ENCODE measurements at places on chromosomes 3 and 15.
A peak's percentile ranks its signal among the peaks of the same experiment; 100 is the strongest.

DNA sequence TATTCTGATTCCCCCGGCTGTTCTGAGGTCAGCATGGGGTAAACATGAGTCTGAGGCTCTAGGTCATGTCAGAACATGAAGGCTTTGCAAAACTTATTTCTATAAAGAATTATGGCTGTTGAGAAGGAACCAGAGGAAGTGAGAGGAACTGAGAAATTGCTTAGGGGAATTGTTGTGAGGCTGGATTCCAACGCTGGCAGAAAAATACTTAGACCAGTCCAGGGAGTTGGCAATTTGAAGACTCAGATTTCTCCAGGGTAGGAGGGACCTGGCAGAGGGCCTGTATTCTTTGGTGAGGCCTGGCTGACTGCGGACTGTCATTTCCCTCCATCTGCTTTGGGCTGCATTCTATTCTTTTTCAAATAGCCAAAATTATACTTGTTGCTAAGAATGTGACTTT is 155.5 kb downstream of the PLD1 start:
- no peak for DNase-seq

GRCh38 chr15:100355342-100355741 is 13.6 kb upstream of the ADAMTS17 start:
- DNase-seq: no peak

- no peak for DNase-seq
Measured at GRCh38 chr15:46543626-46544025, 908.8 kb downstream of the SQOR start.

DNA sequence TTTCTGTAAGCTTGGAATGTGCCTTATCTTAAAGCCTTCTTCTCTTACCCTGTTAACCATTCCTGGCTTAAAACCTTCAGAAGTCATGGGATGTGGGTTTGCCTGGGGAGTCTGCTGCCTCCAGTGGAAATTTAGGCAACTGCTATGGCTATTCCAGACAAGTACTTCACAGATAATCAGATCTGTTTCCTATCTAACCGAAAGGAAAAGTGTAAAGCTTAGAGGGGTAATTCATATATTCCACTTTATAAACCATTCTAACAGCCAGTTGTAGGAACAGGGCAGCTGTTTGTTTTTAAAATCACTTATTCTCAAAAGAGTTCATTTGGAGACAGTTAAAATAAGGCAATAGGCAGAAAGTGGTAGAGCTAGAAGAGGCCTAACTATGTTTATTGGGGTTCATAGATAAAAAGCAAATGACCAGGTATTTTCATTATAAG is 219.9 kb downstream of the TCF12 start:
- no peak for DNase-seq

DNA sequence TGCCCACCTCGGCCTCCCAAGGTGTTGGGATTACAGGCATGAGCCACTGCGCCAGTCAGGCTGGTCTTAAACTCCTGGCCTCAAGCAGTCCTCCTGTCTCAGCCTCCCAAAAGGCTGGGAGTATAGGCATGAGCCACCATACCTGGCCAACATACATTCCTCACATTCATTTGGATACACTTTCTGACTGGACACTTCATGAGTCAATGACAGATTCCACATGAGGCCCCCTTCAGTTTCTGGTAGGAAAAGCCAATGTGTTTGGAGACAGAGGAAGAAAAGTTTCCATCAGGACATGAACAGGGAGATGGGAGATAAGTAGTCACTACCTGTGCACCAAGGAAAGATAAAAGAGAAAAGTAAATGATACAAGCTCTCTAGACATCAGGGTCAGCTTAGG is 49.4 kb upstream of the GSK3B start:
- DNase-seq: peak; percentile 43

DNA sequence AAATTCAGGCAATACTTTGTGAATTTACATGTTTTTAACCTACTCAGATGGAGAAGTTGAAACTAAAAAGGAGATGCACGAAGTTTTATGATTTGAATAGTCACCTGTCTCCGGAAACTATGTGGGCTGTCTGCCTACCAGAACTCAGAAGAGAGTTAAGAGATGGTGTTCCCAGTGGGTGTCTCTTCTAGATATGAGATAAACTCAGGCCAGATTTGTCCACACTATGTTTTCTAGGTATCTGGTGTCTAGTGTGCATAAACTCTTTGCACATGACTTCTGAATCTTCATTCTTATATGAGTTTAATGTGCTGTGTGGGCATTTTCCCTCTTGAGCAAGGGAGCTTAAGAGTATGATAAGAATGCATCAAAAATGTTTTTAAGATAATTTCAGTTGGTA is 222.8 kb downstream of the FOXP1 start:
- no peak for DNase-seq

GRCh38 chr3:3119393-3119851 is 7.3 kb upstream of the TRNT1 start:
- no peak for DNase-seq

DNA sequence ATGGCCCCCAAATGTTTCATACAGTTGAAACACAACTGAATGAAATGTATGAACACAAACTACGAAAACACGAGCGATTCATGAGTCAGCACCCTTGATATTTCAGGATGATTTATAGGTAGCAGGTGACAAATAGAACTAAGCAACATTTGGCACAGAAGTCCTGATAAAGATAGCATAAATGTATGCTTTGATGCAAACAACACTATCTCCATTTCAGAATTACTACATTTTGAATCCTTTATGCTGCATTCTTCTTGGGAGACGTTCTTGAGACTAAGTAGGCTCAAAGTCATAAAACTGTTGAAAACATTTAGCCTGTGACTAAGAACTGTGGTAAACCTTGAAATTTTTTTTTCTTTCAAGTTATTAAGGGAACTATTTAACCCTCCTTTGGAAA is 200.3 kb upstream of the ICE2 start:
- DNase-seq: no peak

- DNase-seq: no peak
Measured at GRCh38 chr3:174466471-174467054, 392.6 kb upstream of the NAALADL2 start.

GRCh38 chr15:24878153-24878552 is 76.6 kb upstream of the SNRPN start:
- no peak for DNase-seq

DNA sequence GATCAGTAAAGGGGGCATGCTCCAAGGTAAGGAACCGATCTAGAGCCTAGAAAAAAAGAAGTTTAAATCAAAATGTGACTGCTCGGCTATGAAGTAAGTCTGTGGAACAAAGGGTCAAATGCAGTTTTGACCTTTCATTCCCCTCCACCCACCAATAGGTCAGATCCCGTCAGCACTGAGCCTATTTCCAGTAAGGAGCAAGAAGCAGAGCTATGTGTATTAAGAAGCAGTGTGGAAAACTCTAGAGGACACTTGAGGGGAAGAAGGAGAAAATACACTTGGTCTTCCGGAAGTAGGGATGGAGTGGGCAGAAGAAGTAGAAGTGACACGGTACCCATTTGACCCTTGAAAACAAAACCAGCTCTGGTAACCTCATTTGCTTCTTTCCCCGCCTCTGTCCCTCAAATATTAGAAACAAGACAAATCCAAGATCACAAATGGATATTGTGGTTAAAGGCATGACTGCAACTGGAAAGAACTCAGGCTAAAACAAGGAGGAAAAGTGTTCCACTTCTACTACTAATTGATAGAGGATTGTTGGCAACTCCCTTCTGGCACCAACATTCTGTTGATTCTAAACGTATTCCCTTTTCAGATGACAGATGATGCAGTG is 888.3 kb upstream of the NR2F2 start:
- DNase-seq: no peak

- DNase-seq: no peak
Measured at GRCh38 chr3:195916991-195917390, 8.6 kb upstream of the TNK2 start.

DNA sequence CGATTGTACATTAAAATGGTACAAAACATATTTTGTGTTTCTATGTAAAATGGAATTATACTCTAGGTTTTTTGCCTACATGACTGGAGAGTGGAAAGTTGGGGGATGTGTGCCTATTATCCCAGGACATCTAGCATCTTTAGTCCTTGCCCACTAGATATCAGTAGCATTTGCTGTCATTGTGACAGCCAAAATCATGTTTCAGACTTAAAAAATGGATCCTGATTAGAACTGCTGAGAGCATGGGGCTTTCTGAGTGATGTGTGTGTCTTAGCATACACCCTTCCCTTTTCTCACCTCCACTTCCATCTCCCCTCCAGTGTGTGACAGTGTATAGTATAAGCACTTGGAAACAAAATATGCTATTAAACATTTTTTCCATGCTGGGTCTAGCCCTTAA is 13.3 kb downstream of the ARMC8 start:
- no peak for DNase-seq

DNA sequence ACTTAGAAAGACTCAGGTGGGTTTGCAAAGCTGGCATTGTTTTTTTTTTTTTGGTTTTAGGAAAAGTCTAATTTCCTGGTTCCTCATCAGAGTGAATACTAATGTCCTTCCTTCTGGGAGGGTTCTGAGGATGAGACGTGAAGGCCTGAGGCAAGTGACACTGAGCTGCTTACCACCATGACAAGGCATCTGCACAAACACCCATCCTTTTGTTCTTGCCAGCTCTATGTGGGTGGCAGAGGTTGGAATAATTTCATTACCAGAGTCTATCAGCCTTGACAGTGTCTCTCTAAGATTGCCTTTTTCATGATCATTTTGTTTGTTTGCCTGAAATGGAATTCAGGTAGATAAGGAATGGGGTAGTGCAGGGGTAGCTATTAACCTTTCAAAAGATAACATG is 17.1 kb downstream of the RTP4 start:
- no peak for DNase-seq

- DNase-seq: no peak
Measured at GRCh38 chr3:129699199-129699598, 92.7 kb upstream of the PLXND1 start.

GRCh38 chr3:14134291-14134690 is 9.4 kb downstream of the TMEM43 start:
- DNase-seq: no peak

DNA sequence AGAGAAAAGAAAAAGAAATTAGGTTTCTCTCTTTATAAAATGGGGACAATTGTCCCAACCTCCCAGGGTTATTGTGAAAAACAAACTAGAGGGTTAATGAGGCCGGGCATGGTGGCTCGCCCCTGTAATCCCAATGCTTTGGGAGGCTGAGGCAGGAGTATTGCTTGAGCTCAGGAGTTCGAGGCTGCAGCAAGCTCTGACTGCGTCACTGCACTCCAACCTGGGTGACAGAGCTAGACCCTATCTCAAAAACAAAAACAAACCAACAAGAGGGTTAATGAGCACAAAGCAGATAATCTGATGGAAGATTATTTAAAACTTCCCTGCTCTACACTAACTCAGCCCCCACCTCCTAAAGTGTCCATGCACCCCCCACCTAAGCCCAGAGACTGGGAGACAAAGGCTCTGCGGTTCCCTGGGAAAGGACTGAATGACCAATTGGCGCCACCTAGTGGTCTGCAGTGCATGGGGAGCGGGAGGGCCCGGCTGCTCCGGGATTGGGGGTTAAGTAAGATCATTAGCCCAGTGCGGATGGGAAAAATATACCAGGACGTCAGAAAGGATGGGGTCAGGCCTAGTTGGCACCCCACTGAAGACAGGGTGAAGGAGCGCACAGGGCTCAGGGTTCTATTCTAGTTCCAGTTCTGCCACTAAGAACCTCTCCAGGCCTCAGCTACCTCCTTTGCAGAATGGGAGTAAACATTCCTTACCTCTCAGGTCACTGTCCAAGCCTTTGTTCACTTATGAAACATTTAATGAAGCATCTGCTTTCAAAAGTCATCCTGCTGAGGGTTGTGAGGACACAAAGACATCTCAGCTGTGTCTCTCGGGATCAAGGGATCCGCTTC is 15.6 kb downstream of the PIF1 start:
- peak; percentile 69 for DNase-seq

- DNase-seq: no peak
Measured at GRCh38 chr3:15932348-15933300, 134.8 kb upstream of the ANKRD28 start.

GRCh38 chr3:56001537-56001936 is 466.7 kb downstream of the ERC2 start:
- DNase-seq: no peak

DNA sequence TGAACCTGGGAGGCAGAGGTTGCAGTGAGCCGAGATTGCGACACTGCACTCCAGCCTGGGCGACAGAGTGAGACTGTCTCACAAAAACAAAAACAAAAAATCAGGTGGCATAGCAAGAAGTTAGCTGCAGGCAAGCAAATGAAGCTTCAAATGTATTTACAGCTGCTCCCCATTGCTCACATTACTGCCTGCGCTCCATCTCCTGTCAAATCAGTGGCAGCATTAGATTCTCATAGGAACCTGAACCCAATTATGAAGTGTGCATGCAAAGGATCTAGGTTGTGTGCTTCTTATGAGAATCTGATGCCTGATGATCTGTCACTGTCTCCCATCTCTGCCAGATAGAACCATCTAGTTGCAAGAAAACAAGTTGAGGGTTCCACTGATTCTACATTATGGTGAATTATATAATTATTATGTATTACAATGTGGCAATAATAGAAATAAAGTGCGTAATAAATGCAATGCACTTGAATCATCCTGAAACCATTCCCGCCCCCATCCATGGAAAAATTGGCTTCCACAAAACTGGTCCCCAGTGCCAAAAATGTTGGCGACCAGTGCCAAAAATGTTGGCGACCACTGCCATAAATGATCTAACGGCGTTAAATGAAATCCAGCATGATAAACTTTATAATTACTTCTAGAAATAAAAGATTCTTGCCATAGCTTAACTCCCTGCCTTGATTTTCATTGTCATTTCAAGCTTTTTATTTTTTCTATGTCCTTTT is 616.7 kb upstream of the NAALADL2 start:
- DNase-seq: no peak

DNA sequence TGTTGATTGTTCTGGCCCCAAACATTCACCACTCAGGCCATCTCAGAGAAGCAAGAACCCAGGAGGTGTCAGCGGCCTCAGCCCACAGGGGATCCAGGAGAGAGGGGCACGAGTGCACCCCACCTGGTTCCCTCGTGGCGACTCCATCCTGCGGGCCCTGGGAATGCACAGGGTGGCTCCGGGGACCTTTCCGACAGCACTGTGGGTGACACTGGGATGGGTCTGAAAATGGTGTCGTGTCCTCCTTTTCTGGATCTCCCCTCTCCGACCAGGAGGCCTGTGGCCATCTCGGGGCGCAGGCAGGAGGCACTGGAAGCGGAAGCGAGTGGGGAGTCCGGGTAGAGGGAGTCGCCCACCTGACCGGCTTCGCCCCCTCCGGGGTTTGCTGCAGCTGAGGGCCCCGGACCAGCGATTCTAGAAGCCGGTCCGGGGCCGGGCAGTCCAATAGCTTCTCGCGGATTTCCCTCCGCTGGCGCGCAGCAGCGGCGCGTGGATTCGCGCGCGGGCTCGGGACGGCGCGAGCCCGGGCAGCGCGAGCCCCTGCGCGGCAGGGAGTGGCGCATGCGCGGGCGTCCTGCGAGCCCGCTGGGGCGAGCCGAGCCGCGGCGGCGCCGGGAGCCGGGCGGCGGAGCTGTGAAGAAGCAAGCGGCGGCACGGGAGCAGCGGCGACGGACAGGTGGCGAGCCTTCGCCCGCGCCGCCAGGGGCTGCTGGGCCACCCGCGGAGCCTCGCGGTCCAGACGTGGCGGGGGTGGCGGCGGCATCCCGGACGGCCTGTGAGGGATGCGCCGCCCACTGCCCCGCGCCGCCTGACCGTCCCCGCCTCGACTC is at the start of gene DOCK3:
Gene DOCK3 (plus strand): TSS at position 579 of the 830 bp plus-strand sequence. CDS start 337 bp downstream, outside the sequence.
- no peak for DNase-seq

- no peak for DNase-seq
Measured at GRCh38 chr3:150158943-150159625, 188.4 kb upstream of the PFN2 start.
